ENCODE measurements at places on chromosomes 3 and 15.
A peak's percentile ranks its signal among the peaks of the same experiment; 100 is the strongest.

GRCh38 chr3:124383051-124383450 lies 347.2 kb upstream of the UMPS start:
- DNase-seq = no peak

DNA sequence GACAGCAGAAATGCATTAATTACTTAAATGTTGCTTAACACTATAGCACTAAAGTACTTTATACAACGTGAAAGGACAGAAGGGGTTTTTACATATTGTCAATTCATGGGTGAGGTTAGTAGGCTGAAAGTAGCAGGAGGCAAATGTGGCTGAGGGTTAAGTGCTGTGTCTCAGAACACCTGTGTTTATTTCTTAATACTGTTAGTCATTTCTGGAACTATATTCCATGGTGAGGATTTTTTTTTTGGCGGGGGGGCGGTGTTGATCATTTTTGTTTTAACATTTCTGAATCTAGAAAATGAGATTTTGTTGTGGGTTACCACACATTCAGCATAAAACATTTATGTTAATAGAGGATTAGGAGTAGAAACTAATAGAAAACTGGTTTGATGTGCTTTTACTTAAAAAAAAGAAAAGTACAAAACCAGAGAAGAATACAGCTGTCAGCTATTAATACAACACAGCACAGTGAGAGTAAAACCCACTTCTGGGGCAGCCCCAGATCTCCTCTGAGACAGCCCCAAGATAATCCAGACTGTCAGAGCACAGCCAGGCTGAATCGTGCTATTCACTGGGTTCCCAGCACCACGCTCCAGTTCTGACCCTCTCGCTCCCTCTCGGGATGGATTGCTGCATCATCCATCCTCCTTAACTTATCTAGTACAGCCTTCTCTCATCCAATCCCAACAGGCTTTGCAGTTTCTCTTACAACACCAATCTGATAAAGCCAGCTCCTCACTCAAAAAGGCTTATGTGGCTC lies 307.7 kb downstream of the TUSC7 start:
- no peak for DNase-seq

- no peak for DNase-seq
Measured at GRCh38 chr15:96807361-96807760, 476.9 kb downstream of the NR2F2 start.

DNA sequence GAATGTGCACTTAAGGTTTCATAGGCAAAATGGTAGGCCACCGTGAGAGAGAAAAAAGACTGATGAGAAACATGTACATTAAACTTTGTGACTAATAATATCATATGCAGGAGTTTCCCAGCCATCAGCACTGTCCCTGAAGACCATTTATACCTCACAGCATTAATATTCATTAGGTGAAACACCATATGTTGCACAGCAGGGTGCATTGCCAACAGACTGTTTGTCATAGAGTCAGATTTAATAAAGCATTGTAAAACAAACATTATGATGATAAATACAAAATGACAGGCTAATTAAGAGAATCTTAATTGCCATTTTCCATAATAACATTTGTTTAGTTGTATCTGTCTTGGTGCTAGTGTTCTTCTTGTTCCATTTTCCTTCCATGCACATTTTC lies 578.3 kb downstream of the EPHA3 start:
- DNase-seq = no peak

GRCh38 chr3:72728958-72729467 lies 119.2 kb downstream of the SHQ1 start:
- no peak for DNase-seq

- no peak for DNase-seq
Measured at GRCh38 chr3:137259089-137259488, 301.3 kb downstream of the IL20RB start.

DNA sequence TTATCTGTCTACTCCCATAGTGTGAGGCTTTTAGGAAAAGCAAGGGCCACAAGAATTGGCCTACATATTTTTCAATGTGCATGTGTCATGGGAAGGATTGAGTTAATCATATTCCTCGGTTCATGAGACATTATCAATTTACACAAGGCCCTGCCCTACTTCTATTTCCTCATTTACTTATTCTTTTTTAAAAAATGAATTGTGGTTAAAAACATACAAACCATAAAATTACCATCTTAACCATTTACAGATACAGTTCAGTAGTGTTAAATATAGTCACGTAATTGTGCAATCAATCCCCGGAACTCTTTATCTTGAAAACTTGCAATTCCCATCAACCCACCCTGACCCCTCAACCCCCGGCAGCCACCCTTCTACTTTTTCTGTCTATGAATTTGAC lies 284.0 kb upstream of the GADL1 start:
- DNase-seq = no peak

GRCh38 chr3:31392568-31392967 lies 140.2 kb upstream of the STT3B start:
- DNase-seq = no peak

- no peak for DNase-seq
Measured at GRCh38 chr3:106302451-106303221, 433.8 kb upstream of the CBLB start.

DNA sequence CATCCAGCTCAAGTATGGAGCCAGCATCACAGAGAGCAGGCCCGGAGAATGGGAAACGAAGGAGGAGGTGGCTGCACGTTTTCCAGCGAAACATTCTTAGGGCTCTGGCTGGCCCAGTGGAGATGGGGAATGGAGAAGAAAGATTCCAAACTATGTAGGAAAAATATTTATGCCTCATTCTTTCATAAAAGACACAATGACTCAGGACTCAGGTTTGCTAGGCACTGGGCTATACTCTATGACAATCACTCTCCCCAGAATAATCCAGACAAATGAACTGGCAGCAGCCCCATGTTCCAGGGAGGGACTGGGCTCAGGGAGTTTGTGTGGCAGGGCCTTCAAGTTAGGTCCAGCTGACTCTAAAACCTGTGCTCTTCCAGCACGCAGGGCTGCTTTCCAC lies 110.8 kb upstream of the RAD18 start:
- no peak for DNase-seq

DNA sequence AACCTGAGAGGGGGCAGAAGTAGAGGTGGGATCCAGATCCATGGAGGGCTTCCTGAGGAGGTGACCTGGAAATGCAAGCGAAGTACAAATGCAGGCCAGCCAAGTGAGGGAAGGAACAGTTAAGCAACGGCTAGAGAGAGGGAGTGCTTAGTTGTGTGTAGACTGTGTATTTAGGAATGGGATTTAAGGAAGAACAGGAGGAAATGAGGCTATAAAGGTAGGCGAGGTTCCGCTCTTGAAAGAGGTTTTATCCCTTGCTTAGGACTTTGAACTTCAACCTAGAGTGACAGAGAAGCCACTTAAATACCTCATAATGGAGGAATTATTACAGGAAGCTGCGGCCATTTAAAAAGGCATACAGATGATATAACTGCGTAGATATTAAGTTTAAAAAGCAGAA lies 295.1 kb downstream of the THSD4 start:
- no peak for DNase-seq

DNA sequence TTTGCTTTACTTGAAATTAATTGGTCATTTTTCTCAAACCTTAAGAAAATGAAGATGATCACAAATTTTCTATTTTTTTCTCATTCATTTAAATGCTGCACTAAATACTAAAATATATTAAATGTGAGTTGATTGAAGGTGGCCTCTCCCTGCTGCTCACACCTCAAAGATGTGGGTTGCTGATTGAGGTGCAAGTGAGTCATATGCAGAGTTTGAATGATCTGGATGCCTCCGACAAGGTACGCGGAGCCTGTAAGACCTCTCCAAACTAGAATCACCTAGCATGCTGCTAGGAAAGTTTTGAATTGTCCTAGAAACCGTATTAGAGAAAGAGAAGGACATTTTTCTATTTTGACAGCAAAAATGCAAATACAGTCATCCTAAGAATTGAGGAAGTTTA lies 211.3 kb upstream of the FEZF2 start:
- DNase-seq = no peak

GRCh38 chr3:8405144-8405543 lies 96.5 kb upstream of the LMCD1 start:
- DNase-seq = no peak

DNA sequence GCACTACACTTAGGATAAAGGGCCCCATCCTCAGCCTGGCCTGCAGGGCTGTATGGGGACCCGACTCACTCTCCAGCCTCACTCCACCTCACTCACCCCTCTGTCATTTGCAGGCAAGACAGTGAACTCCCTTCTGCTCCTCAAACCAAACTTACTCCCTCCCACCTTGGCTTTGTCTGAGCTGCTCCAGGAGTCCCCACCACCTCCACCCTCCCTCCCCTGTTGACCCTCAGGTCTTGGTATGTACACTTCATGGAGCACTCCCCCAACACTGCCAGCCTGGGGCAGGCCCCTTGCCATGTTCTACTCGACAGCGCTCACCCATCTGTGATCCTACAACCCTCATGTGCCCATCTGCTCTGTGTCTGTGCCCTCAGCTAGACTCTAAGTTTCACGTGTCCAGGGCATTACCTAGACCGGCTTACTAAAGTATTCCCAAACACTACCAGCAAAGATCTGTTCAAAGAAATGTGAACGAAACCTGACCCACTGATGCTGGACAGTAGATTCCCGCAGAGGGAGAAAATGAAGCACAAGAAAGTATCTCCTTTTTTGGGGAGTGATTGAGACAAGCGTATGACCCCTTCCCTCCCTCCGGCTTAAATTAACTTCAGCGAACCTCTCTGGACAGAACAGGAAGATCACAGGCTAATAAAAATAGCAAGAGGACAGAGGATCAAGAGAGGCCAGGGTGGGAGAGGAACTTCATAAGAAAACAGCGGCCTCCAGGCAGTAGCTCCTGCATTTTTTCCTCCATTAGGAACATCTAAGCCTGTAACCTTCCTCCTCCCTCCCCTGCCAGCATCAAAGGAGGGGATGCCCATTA lies 113.2 kb downstream of the RFTN1 start:
- DNase-seq = no peak

GRCh38 chr15:79932447-79932846 lies 35.6 kb upstream of the MTHFS start:
- no peak for DNase-seq

GRCh38 chr15:64507845-64508244 lies 47.5 kb downstream of the ZNF609 start:
- DNase-seq = no peak

GRCh38 chr3:73474619-73475018 lies 150.1 kb downstream of the PDZRN3 start:
- no peak for DNase-seq

DNA sequence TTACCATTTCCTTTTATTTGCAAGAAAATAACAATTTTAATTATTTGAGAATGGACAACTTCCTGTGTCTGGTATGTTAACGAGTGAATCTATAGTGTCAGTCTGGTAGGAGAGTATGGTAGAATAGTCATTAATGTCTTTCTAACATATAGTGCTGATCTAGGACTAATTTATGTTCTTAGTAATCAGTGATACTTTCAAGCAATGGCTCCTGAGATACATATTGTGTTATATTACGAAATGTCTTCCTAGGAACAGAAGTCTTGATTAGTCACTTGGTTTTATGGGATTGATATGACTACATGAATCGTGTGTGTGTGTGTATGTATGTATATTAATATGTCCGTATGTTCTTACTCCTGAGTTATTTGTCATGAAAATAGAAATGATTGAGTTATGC lies 66.6 kb upstream of the PAQR5 start:
- no peak for DNase-seq

DNA sequence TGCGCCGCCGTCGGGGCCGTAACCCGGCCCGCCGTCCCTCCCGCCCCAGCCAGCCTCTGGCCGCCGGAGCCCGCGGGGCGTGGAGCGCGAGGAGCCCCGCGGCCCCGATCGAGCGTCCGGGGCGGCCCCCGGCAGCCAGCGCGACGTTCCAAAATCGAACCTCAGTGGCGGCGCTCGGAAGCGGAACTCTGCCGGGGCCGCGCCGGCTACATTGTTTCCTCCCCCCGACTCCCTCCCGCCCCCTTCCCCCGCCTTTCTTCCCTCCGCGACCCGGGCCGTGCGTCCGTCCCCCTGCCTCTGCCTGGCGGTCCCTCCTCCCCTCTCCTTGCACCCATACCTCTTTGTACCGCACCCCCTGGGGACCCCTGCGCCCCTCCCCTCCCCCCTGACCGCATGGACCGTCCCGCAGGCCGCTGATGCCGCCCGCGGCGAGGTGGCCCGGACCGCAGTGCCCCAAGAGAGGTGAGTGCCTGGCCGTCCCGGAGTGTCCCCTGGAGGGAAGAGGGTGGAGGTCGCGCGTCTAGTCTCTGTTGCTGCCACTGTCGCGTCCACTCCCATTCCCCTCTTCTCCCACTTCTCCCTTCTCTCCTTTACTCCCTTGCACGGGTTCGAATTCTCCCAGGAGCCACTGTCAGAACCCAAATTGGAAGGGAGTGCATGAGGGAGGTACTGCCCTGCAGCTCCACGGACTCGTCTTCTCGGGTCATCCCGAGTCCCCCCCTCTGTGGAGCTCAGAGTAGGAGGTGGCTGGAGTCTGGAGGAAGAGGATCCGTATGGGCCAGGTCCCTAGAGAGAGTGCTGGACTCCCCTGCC lies 585 bp downstream of the CSK start:
- peak; percentile 62 for DNase-seq

DNA sequence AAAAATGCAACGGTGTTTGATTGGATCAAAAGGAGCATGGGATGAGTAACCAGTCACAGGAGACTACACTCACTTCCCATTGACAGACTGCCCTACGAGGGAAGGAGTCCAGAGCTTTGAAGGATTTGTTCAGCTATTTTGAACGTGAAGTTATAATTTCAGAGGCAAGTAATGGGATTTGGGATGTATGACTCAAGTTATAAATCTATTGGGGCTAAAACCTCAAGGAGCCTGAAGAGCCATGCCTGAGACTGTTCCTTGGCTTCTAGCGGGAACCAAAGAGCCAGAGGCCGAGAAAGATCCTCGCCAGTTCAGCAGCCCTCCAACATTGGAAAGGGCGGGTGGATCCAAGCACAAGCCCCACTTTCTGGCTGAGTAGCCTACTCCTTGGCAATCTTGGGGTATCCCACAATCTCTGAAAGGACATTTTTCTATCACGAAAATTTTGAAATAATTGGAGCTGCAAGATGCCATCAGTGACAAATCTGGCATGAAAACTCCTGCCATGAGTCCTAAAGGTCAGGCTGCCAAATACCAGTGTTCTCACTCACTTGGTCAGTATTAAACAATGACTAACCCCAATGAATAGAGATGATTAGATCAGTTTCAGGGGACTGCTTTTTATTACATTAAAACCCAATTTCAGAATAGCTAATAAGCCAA lies 48.6 kb upstream of the SLCO2A1 start:
- DNase-seq = no peak

- no peak for DNase-seq
Measured at GRCh38 chr3:171974986-171975837, 64.2 kb upstream of the FNDC3B start.

GRCh38 chr3:33093847-33094246 lies 3.1 kb downstream of the GLB1 start:
- peak; percentile 44 for DNase-seq

DNA sequence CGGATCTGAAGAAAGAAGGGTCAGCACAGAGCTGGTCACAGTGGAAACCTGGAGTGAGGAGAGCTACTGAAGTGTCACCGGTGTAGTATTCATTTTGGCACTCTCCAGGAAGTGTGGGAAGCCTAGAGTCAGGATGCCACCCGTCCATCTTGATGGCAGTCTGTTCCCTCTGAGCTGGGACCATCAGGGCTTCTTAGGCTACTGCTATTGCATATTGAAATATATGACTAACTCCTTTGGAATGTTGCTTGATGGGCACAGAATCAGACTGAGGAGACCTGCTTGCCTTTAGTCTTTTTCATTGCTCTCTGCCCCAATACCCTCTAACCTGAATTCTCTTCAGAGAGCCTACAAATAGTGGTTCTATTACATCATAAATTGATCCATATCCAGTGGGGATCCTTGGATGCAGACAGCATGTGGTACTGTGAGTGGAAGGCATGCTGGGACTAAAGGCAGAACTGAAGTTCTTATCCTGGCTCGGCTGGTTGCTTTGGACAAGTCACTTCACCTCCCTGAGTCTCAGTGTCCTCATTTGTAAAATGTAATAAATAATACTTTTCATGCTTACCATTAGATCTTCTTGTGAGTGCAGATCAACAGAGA lies 143.5 kb downstream of the PDE8A start:
- no peak for DNase-seq
